ENCODE measurements at places on chromosomes 5 and 9.
A peak's percentile ranks its signal among the peaks of the same experiment; 100 is the strongest.

DNA sequence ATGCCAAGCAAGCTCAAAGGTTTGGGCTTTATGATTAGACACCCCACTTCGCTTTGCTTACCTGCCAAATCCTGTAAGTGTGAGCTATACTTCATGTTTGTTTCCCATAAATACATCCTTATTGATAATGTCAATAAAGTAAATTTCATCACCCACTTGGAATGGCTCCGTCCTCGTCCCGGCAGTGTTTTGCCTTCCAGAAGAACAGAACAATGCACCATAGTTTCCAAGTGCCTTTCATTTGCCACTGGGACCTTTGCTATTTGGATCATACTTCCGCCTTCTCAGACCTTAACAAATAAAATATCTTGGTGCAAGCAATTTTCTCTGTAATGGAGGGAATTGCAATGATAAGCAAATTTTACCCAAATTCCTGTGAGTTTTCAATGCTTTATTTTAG lies 229.3 kb downstream of the PIK3R1 start:
- no peak for DNase-seq

DNA sequence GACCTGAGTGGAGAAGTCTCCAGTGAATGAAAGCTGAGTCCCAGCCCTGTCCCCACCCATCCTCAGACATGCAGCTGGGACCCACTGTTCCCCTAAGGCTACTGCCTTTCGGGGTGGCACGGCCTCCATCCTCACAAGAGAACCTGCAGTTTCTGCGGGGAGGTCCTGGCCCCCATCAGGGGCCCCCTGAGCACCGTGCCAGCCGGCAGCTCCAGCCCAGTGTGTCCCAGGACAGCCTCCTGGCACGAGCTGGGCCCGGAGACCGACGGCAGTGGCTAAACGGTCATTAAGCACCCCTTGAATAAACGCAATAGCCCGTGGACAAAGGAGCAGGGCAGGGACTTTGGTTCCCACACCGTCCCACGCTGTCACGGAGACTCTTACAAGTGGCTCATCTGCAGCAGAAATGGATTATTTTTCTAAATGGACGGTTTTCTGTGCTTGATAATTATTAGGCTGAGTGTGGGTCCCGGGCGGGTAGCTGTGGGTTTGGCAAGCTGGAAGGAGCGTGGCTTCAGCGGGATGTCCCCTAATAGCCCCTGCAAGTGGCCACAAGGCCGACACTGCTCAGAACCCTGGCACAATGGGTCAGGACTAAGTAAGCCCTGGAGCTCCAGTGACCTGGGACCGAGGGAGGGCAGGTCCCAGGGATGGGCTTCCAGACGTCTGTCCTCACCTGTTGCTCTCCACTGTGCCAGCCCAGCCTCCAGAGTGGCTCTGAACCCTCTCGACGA lies 17.4 kb downstream of the FAM78A start:
- DNase-seq, result no peak

- DNase-seq, result no peak
Observed at GRCh38 chr5:5209089-5209488, 69.0 kb downstream of the ADAMTS16 start.

DNA sequence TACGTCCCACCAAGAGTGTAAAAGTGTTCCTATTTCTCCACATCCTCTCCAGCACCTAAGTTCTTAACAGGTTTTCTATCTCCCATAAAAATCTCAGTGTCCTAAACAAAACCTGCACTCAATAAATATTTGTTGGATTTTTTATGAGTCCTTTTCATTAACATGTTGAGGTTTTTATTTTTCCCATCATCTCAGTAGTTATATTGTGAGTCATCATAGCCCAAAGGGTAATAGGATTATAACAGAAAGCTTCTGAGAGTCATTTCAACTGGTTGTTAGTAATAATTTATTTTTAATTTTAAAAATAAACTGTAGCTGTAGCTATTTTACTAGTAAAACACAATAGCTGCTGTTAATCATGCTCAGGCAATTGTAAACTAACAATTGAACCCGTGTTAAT lies 331.6 kb upstream of the SLC30A5 start:
- no peak for DNase-seq

DNA sequence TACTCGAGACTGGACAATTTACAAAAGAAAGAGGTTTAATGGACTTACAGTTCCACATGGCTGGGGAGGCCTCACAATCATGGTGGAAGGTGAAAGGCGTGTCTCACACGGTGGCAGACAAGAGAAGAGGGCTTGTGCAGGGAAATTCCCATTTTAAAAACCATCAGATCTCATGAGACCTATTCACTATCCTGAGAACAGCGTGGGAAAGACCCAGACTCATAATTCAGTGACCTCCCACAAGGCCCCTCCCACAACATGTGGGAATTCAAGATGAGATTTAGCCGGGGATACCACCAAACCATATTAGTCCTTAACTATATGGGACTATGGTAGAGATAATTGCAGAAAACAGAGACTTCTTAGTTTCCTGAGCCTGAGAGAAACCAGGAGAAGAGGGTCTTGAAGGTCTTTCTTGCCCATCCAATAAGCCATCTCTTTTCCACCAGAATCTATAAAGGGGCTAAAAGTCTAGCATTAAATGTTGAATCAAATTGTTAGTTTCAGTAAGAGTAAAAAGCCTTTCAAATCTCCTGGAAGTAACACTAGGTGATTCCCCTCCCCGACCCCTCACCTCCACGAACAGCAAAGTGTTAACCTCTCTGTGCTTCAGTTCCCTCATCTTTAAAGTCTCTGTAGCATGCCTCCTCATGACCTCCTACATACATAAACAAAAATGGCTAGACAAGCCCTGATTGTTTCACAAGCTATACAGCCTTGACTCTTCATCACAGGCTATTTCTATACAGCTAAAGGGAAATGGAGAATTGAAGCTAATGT lies 259.1 kb downstream of the TMEM167A start:
- no peak for DNase-seq

GRCh38 chr9:91164724-91165520 lies 196.8 kb downstream of the AUH start:
- peak; percentile 52 for DNase-seq

- DNase-seq, result no peak
Observed at GRCh38 chr9:70609542-70610286, 195.3 kb upstream of the KLF9 start.

- DNase-seq, result no peak
Observed at GRCh38 chr9:27799326-27799725, 226.0 kb upstream of the C9orf72 start.

GRCh38 chr9:130732136-130732535 lies 38.6 kb downstream of the EXOSC2 start:
- DNase-seq, result no peak

- no peak for DNase-seq
Observed at GRCh38 chr5:159775890-159776289, 140.4 kb upstream of the ADRA1B start.

- no peak for DNase-seq
Observed at GRCh38 chr5:78758169-78758839, 109.7 kb upstream of the LHFPL2 start.

DNA sequence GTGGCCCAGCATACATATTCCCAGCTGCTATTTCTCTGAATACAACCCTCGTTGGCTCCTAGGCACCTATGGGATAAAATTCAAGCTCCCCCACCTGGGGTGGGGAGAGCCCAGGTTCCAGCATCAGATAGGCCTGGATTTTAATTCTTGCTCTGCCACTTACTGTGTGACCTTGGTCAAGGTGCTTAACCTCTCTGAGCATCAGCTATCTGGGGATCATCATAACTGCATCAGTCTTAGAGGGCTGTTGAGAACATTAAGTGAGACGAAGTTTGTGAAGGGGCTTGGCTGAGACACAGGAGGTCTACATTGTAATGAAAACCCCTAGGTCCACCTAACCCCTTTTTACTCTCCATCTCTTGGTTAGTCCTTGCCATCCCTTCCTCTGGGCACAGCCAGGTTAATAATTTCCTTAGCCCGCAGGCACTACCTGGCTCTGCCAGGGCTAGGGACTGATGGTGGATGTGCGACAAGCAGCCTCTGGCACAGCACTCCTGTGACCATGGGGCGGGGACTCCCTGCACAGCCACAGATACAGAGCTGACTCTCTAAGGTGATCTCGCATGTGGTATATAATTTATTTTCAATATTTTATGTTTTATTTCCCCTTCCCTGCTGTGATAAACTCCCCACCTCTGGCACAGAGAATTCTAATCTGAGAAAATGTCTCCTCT lies 68.7 kb downstream of the CRB2 start:
- no peak for DNase-seq

DNA sequence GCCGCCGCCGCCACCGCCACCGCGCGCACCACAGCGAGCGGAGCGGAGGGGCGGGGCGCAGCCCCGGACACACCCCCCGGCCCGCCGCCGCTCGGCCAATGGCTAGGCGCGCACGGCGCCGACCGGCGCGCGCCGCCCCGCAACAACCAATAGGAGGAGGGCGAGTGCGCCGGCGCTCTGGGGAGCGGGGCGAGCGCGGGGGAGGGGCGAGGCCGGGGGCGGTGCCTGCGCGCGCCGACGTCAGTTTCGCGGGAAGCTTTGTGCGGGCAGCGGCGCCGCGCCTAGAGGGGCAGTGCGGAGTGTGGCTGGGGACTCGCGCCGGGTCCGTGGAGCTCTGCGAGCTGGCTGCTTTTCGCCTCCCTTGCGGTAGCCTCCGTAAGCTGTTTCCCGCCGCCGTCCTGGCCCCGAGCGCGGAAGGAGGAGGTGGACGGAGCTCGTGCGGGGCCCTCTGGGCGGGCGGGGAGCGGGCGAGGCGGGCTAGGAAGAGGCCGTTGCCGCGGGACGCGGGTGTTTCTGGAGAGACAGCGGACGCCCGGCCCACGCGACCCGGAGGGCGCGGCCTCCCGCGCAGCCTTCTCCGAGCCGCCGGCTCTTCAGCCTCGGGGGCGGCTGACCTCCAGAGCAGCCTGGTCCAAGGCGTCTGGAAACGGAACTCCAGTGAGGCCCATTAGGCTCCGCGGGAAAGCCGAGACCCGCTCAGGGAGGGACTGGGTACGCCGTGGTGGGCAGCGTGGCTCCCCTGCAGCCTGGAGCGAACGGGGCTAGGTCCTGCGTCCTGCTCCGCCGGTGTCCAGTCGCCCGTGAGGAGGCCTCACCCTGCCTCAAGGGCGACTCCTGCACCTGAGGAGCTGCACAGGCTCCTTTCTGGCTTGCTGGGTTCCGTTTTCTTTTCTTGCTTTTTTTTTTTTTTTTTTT lies at the start of gene ZMYND19:
Gene ZMYND19, minus strand, starts transcription at position 44 of the 915 bp plus-strand sequence. CDS start 249 bp downstream, outside the sequence.
- peak; percentile 82 for DNase-seq

DNA sequence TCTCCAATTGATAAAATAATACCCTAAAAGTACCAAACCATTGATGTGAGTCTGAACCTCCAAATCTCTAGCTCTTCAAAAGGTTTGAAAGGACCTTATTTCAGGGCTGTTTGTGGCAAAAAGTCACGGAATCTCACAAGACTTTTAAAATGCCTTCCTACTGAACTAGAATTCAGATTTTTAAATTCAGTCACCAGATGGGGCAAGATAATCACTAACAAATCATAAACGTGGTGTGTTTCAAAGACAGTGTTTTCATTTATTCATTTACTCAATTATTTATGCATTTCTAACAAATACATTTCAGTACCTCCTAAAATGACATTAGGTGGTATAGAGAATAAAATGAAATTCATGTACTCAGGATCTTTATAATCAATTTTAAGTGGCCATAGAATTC lies 68.2 kb upstream of the SMC2 start:
- no peak for DNase-seq

DNA sequence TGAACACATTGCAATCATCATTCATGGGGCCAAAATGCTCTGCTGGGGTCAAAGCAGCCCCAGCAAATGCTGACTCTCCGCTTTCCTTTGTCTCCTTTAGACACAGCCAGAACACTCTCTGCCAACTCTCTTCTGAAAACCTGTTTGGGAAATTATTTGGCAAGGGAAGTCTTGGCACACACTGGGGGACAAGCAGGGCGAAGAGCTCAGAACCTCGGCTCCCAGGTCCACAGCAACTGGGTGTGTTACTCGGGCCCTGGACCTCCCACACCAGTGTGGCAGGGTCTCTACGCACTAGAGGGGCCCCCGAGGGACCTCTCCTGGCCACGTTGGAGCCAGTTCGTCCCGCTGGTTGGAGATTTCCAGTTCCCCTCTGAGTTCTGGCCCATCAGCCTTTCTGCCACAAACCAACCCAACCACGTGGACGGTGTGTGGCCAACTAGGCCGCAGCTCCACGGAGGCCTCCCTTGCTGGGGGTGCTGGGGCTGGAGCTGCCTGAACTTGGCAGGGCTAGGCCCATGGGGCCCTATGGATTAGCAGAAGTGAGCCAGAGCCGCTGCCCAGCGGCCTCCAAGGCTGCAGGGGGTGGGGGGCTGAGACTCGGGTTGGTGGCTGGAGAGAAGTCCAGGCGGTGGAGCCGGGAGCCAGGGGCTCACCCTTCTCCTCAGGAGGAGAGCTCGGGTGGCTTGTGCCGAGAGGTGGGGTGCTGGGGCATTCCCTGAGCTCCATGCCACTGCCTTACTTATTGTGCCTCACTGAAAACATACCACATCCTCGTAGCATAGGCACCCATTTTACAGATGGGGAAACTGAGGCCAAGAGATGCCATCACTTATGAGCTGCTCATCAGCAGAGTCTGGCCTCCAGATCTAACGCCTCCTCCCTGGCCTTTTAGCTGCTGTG lies 46.8 kb upstream of the RNU6ATAC start:
- no peak for DNase-seq

DNA sequence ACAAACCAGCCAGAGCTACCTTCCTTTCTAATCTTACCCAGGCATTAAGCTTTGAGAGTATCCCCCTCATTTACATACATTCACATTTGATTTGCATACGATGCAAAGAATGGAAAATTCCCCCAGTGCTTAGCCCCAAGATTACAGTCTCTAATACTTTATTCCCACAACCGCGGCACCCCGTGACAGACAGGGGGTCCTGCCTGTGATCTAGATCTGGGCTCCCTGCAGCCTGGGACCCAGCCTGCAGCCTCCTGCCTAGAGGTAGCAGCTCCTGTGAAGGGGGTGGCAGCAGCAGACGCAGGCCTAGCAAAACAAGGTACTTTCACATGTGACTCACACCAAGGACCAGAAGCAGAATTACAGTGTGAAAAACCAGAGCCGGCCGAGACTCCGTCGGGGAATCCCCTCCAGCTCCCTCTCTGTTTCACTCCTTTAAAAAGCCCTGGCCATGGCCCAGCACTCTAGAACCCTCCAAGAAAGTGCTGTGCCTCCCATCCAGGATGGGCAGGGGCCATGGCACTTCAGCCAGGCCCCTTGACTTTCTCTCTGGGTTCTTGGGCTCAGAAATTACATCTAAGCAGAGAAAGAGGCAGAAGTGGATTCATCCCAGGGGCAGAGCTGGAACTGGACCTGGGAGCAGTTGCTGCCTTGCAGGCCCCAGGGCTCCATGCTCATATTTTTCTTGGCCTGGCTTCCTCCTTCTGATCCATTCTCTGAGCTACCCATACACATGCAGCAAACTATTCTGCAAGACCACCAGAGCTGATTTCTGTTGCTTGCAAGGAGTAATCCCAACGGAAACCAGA lies 14.0 kb upstream of the TCF7 start:
- DNase-seq, result peak; percentile 72

DNA sequence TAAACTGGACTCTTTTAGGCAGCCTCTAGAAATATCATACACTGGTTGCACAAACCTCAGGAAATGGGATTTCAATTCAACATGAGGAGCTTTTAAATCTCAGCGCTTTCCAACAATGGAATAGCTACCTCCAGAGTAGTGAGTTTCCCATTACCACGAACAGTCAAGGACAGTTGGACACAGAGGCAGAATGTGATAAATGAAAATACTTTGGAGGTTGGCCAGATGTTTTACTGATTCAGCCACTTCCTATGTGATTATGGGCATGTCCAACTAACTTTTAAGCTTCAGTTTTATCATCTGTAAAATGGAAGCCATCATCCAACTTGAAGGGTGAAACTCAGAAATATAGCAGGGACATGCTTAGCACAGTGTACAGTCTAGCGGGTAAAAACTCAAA lies 2.1 kb downstream of the FBXW2 start:
- no peak for DNase-seq

All from activated CD4-positive, alpha-beta T cell treated with anti-CD3 and anti-CD28 coated beads for 24 hours (primary cell).